ENCODE measurements at places on chromosomes 1 and 21. TPM values are rescaled to one million over a fixed set of nuclear protein-coding genes. Genes with fewer than 3 reads are reported as not detected.

Gene ANGPTL1
- total RNA-seq, result not detected

Gene SUSD4
- total RNA-seq, result 1.7 TPM

Gene KLHL20
- 21.5 TPM for total RNA-seq

Gene LIPI
- not detected for total RNA-seq

Gene IFFO2
- total RNA-seq, result 19.5 TPM

Gene CD160
- 0.25 TPM for total RNA-seq

Gene SERTAD4
- total RNA-seq, result not detected

Gene KIF14
- total RNA-seq, result 24.4 TPM

Gene RHOU
- total RNA-seq, result 1.8 TPM

Data from T-helper 2 cell treated with Interferon-gamma antibody and Interleukin-4, amounts not matched to agents 100 ng/mL and 5 ng/mL, for 36 hours (primary cell).